Mesenteric fat pad (tissue), 1 donor: ENCODE measurements at places on chromosomes 6 and 20.

DNA sequence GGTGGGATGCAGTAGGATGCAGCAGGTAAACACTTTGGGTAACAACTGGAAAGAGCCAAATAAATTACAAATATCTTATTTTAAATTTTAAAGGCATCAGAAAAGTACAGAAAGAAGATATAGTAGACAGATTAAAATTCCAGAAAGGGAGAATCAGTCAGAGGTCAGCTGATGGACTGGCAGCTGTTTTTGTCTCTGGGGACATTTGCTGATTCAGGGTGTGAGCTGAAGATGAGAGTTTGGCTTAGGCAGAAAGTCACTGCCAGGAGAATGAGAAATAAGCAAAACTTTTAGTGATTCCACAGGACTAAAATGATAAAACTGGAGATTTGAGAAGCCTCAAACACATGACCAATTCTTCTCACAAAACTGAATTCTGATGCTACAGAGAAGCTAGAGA, 39.5 kb downstream of the AHI1 start:
- DNase-seq, result no peak

GRCh38 chr20:50215101-50215690, 24.6 kb downstream of the CEBPB start:
- DNase-seq, result no peak

DNA sequence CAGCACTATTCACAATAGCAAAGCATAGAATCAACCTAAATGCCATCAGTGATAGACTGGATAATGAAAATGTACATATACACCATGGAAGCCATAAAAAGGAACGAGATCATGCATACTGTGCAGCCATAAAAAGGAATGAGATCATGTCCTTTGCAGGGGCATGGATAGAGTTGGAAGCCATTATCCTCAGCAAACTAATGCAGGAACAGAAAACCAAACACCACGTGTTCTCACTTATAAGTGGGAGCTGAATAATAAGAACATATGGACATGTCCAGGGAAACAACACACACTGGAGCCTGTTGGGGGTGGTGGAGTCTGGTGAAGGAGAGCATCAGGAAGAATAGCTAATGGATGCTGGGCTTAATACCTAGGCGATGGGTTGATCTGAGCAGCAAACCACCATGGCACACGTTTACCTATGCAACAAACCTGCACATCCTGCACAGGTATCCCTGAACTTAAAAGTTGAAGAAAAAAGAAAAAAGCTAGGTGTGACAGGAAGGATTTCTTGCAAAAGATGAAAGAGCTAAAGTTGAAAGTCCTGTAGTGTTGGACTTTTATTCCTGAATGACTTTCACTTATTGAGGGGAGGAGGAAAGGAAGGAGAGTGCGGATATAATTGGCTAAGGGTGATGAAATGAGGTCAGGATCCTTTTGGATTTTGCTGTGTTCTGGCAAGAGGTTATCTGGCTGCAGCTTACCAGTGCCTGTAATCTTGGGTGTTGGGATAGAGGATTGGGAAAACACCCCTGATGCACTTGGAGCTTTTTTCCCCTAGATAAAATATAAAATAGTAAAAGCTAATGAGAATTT, 8.5 kb downstream of the TRMT11 start:
- DNase-seq, result no peak

GRCh38 chr6:4568138-4568537, 208.1 kb upstream of the CDYL start:
- no peak for DNase-seq

DNA sequence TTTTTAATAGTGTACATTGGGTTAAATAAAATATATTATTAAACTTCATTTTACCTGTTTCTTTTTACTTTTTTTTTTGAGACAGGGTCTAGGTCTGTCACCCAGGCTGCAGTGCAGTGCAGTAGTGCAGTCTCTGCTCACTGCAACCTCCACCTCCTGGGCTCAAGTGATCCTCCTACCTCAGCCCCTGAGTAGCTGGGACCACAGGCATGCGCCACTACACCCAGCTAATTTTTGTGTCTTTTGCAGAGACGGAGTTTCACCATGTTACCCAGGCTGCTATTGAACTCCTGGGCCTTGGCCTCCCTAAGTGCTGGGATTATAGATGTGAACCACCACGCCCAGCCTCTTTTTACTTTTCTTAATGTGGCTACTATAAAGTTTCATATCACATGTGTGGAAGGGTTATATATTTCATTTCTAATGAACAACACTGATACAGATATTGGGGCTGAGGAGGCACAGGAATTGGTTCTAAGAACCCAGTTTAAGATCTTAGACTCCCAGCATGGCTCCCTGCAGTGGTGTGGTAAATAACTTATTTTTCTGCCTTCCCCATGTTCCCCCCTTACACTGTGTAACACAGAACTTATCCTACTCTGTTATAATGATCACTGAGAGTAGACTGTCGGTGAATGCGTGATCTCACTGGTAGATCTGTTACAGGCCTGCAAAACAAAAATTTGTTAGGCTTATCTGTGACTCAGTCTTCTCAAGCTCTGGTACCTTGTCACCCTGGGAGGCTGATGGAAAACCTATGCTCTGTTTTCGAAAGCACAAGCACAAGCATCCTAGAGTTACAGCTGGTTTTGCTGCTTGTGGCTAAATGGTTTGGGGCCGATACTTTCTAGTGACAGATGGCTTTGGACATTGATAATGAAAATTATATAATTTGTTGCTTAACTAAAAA, 5.8 kb upstream of the ATXN1 start:
- no peak for DNase-seq

DNA sequence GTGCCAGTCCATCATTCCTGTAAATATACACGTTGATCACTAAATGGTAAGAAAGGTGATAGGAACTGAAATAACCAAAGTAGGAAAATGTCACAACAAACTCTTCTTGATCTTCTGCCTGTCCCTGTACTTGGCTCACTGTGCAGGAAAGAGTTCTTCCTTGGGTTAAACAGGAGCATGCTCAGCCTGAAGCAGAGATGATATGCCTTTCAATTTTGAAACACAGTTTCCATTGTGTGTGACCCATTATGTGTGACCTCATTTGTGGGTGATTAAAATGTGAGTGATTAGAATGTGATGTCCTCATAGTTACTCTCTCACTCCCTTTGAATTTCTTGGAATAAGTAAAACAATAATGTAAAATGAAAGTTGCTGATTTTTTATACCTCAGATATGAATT, 427.2 kb upstream of the AGPAT4 start:
- DNase-seq, result no peak

- DNase-seq, result no peak
Measured at GRCh38 chr20:15836634-15837033, 736.6 kb downstream of the KIF16B start.

- DNase-seq, result no peak
Measured at GRCh38 chr20:1818247-1818840, 76.9 kb upstream of the SIRPA start.

DNA sequence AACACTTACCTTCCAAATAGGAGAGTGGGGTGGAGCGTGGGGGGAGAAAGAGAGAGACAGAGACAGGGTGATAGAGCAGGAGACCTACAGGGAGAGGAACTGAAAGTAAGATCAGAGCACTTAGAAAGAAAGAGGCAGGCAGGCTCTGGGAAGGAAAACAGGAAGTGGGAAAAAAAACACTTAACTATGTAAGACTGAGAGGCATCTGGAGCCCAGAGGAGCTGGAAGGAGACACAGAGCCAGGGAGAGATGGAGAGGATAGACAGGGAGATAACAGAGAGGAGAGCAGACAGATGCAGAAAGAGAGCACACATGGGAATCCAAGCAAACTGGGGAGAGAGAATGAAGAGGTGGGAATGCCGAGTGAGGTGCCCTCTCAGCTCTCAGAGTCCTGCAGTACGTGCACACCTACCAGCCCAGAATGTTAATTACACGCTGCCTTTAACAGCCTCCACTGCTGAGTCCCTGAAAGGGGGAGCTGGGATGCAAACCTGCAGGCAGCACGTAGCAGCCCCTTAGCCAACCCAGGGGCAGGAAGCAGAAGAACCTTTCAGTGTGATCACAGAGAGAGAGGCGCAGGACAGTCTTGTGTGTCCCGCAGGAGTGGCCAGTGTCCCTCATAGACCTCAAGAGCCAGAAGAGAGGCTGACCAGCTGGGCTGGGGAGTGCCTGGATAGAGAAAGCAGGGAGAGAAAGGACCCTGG, 132.7 kb upstream of the LRFN2 start:
- DNase-seq, result peak; percentile 69

- no peak for DNase-seq
Measured at GRCh38 chr6:170192905-170193304, 98.0 kb downstream of the DLL1 start.

DNA sequence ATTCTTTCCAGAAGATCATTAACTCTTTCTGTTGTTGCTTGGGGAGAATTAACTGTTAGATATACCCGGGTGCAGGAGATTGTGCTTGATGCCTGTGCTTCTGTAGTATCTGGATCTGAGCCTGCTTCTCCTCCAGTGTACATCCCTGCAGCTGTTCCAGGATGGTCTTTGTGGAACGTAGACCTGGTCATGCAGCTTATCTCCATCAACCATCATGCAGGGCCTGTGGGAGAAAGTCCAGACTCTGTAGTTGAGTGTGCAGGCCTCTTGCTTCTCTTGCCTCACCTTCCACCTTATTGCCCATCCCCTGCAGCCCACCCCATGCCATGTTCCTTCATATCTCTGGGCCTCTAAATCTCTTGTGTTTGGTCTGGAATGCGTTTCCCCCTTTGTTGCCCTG, 75.3 kb upstream of the VSTM2L start:
- DNase-seq, result no peak

GRCh38 chr6:82268301-82268846, 20.8 kb upstream of the IBTK start:
- no peak for DNase-seq

- DNase-seq, result no peak
Measured at GRCh38 chr6:55566036-55566710, 12.8 kb downstream of the HMGCLL1 start.

DNA sequence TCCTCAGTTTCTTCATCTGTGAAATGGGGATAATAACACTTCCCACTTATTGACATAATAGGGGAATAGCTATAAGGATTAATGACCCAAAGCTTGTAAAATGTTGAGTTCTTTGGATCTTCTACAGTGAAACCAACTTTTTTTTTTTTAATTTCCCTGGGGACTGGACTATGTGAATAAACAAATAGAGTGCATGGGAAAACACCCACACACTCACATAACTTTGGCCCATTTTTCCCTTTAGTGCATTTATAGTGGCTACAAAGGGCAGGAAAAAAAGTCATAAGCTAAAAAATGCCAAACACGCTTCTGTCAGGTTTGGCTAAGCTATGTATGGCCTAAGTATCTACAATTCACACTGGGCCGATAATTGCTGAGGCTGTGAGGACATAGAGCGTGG, 406.2 kb upstream of the JAG1 start:
- DNase-seq, result no peak
